Neuronal stem cell (in vitro differentiated cells): ENCODE measurements at places on chromosomes 5 and 9.

GRCh38 chr9:127822108-127822507 lies 19.4 kb downstream of the FPGS start:
- DNase-seq: no peak

GRCh38 chr5:92687821-92688722 lies 892.9 kb downstream of the NR2F1-AS1 start:
- DNase-seq: peak; percentile 62

DNA sequence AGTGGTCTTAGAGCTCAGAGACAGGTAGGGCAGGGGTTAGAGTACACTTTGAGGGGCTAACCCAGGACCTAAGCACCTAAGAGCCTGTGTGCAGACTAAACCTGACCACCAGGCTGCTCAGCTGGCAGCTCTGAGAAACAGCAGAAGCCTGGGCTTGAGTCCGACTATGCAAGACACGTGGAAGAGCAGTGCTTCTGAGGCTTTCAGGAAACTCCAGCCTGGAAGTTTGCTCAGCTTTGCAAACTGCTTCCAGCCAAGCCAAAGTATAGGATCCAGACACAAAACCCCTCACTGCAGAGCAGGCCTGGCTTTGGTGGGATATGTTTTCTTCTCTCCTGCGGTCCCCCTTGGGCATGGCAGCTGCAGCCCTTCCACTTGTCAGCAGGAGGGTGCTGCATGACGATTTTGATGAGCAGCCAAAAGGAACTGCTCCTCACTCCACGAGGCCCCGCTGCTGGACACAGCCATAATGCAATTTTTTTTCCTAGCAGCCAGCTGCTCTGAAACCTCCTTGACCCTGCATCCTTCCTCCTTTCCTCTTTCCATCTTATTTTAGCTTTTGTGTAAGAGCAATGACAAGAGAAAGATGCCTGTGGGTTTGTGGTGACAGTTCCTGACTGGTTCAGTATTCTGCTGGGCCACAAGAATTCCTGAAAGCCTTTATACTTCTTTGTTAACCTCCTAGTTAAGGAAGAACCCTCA lies 123.1 kb downstream of the LIFR start:
- no peak for DNase-seq

DNA sequence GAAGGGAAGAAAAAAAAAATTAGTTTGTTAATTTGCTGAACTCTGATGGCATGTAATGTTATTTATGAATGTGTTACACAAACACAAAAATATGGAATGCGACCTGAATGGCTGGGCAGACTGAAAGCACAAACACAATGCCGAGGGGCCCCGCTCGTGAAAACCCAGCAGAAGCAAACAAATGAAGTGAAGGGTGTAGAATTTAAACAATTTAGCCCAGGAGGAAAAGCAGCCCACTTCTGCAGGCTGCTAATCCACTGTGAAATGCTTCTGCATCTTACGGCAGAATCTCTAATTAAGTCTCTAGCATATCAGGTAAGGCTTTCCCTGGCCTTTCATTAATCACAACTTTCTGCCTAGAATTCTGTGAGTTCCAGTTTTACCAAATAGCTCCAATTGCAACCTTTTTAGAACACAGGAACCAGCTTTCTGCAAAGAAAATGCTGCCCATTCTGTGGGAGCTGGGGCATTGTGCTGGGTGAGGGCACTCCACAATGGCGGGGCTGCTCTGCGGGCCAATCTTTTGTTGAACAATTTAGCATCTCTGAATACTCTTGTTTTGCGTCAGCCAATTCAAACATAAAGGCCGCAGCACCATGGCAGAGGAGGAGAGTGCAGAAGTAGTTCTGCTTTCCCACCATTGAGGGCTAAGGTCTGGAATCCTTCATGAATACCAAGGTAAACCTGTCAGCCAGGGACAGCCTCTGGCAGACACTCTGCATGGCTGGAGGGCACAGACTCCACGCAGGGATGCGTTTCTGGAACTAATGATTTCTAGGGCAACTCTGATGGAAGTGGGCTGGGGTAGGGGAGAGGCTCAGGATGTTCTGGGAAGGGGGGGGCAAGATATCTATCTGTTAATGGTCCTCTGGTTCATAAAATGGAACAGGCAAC lies 66.4 kb downstream of the PTCH1 start:
- peak; percentile 63 for DNase-seq

- no peak for DNase-seq
Measured at GRCh38 chr5:151056379-151057325, 24.2 kb downstream of the TNIP1 start.

- DNase-seq: no peak
Measured at GRCh38 chr9:135130207-135130976, 42.9 kb downstream of the OLFM1 start.

DNA sequence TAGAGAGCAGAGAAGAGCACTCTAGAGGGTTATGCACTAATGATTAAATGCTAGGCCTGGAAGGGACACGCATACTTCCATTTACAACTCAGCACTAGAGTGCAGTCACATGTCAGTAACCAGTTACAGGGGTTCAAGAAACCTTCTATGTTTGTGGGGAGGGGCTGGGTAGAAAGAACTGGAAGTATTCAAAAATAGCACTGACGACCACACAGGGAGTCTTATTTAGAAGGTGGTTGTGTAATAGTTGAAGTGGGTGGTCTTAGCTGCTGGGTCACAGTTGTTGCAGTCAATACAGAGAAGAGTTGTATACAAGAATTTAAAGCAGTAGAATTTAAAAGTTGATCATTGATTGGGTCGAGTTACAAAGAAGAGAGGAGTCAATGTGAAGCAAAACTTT lies 15.4 kb downstream of the AOPEP start:
- no peak for DNase-seq

DNA sequence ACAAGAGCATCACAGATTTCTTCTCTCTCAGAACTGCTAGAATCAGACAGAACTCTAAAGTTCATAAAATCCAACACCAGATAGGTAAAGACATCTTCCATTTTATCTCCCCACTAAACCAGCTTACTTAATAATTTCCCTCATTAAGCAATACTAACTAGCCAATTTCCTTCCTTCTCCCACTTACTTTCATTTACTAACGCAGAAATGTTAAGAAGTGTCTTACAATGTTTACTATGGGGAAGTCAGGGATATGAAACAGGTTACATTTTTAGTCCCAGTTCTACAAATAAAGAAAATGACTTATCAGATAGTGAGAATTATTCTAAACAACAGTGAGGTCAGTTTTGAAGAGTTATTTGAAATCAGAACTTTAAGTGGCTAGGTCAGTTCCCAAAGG lies 236.5 kb downstream of the FBXL17 start:
- no peak for DNase-seq

DNA sequence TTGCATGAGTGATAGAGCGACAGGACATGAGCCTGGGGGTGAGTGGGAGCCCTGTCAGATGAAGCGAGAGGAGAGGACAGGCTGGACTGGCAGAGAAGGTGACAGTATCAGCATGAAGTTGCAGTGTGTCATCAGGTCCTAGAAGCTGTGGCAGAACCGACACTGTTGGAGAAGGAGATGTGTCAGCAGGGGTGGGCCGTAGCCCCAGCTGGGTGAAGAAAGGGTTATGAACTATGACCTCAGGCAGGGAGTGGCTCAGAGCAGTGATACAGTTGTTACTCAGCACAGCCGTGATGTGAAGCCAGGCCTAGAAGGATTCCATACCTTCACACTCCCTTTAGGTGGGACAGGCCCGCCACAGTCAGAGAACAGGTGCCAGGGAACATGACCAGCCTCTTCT lies 7.6 kb downstream of the PCYOX1L start:
- DNase-seq: no peak

DNA sequence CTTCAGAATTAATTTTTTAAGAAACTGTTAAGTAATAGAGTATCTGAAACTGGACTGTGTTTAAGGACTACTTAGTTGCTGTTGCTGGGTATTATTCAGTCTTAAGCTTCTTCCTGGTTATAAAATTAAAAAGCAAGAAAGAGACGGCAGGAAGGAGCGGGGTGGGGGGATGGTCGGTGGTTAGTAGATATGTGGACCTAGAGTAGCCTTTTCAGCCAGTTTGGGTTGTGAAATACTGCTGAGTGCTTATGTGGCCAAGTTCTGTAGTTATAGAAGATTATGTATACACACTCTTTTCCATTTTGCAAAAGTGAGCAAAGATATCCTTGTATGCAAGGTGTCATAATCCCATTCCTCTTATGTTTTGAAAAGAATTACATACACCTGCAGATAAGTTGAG lies 28.5 kb downstream of the TRIO start:
- DNase-seq: no peak

GRCh38 chr5:58456026-58456425 lies 3.9 kb downstream of the PLK2 start:
- DNase-seq: no peak

DNA sequence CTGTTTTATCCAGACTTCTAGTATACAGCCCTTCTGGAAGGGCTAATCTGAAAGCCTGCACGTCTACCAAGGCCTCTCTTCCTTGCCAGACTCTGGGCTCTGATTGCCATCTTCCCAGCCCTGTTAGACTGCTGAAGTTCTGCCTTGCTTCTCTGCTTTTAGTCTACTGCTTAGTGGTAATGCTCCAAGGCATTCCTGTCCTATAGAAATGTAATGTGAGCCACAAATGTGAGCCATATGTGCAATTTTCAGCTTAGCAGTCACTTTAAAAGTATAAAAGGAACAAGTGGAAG lies 32.1 kb downstream of the WNK2 start:
- no peak for DNase-seq

GRCh38 chr5:59317023-59317773 lies 576.3 kb downstream of the PDE4D start:
- no peak for DNase-seq

DNA sequence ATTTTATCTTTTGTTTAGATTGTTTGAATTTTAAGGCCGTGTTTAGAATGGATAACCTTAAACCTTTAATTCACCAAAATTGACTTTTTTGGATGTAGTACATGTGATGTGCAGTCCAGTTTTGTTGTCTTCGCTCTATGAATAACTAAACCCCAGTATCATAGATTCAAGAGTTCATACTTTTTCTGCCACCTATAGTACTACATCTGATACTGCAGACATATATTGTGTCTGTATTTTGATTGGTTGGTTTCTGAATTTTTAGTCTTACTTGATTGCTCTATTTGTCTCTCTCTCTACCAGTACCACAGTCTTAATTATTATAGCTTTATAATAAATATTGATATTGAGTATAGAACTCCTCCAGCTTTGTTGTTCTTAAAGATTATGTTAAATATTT lies 58.1 kb downstream of the PPIP5K2 start:
- no peak for DNase-seq

DNA sequence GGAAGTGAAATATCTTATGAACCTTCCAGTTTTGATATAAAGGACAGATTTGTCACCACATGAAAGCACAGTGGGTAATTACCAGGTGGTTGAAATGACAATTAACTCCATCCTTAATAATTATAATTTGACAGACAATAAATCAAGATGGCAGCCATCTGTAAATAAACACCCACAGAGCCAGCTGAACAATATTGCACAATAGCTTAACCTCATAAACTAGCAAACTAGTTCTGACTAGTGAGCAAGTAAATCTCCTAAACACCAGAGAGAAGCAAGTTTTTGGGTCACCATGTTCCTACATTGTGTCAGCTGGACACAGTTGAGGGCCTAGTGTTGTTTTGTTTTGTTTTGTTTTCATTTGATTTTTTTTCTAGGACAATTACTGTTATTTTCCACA lies 577.4 kb downstream of the ACTL7B start:
- DNase-seq: no peak

DNA sequence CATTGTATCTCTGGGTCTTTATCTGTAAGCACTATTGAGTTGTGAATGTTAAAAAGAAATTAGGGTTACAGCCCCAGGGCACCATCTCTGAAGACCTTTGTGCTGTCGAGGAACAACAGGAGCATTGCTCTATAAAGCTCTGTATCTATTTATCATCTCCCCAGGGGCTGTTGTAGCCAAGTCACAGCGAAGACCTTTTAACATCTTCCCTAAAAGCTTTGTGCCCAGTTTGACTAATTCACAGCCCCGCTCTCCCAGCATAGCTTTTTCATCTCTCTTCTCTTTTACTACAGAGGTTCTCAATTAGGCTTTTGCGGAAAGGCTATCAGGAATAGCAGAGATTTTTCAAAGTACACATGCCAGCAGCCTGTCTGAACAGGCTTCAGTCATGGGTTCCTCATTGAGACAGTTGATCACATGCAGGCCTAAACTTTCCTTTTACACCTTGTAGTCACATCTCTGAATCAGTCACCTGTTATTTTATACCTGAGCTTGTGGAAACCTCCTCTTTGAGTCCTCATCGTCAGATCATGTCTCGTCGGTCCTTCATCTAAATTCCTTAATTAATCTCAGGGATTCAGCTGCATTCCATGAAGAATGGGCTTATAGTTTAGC lies 140.5 kb downstream of the NPR3 start:
- peak; percentile 9 for DNase-seq

- no peak for DNase-seq
Measured at GRCh38 chr5:34584165-34584564, 72.0 kb upstream of the RAI14 start.

DNA sequence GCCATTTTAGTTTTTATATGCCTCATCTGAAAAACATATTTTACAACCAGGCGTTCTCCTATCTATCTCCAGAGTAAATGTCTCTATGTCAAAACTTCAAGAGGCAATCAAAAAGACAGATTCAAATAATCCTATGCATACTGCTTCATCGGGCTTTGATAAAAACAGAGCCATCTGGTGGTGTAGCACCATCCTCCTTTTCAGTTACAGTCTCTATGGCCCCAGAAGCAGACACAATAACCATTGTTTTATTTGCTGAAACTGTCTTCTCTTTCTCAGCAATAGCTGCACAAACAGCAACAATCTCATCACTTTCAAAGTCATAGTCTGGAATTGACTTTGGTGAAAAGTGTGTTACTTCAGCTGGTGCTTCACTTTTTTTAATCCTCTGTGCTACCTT lies 36.3 kb downstream of the PTGER4 start:
- no peak for DNase-seq

DNA sequence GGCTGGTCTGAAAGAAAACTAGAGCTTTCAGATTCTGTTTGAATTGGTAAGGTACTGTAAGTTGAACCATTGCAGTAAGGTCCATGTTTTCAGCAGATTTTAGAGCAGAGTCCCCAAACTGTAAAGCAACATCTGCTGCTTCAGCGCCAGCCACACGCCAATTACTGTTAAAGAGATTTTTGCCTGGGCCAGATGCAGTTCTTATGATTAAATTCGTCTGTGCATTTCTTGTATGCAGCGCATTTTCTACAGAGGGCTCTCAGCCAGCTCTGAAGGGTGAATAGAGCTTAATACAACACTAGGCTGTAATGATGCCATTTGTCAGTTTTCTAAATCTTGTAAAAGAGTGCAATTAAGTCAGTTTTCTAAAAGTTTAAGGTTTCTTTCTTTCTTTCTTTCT lies 246.3 kb downstream of the COX7C start:
- DNase-seq: no peak

GRCh38 chr5:161850491-161850890 lies 2.6 kb downstream of the GABRA1 start:
- DNase-seq: no peak

GRCh38 chr5:134145779-134146581 lies 30.8 kb downstream of the SKP1 start:
- peak; percentile 81 for DNase-seq

GRCh38 chr5:96384353-96384752 lies 48.7 kb downstream of the PCSK1 start:
- no peak for DNase-seq

DNA sequence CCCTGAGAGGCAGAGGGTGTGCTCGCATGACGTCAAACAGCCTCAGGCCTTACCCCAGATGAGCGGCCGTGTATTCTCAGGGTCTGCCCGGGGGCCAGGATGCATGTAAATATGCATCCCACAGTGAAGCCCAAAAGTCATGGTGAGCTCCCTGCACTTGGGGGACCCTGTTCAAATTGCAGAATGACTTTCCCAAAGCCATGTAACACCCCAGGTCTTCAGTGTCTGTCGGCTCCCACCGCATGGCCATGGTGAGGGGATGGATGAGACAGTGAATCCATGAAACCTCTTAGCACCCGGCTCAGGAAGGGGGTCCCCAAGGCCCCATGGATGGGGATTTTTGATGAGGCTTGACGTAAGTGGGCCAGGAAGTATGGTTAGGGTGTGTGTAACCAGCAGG lies 9.3 kb upstream of the COL5A1 start:
- DNase-seq: no peak
